ENCODE measurements at places on chromosomes 12 and 14.

GRCh38 chr14:23299211-23299957, 3.3 kb downstream of the PPP1R3E start:
- DNase-seq = no peak

- no peak for DNase-seq
Observed at GRCh38 chr12:54384591-54385041, at the start of gene ZNF385A. Gene ZNF385A (minus strand): TSS chr12:54384733. CDS start chr12:54384514, 219 bp downstream.

DNA sequence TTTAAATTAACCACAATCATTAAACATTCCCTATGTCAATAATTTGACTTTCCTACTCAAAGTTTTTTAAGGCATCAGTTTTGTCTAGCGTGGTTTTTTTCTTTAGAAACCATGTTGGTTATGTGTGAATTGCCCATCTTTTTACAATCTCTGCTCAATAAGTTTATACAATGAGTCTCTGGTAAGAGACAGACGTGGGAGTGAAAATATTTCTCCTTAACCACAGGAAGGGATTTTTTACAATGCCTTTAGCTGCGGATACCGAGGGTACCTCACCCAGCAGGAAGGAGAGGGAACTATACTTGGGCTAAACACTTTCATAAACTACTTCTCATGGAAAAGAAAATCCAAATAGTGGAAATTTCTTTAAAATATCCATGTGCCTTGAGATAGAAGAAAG, 191.4 kb upstream of the BCL2L14 start:
- DNase-seq = no peak

GRCh38 chr14:53871951-53872350, 84.7 kb downstream of the BMP4 start:
- no peak for DNase-seq

GRCh38 chr14:77306416-77306815, 14.3 kb downstream of the POMT2 start:
- DNase-seq = no peak

DNA sequence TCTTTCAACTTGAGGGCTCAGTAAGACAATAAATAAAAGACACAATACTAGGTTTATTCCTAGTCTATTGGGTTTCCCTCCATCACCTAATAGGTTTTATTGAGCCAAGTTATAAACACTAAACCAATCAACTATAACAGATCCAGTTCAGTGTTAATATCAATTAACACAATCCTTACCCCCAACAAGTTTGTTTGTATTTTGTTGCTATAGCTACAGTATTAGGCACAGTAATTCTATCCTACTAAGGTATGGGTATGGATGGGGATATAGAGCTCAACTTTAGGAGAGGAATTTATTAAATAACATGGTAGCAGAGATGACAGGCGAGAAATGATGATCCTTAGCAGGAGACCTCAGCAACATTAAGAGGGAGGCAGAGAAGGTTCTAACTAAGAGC, 13.3 kb downstream of the PPP4R3A start:
- DNase-seq = no peak

DNA sequence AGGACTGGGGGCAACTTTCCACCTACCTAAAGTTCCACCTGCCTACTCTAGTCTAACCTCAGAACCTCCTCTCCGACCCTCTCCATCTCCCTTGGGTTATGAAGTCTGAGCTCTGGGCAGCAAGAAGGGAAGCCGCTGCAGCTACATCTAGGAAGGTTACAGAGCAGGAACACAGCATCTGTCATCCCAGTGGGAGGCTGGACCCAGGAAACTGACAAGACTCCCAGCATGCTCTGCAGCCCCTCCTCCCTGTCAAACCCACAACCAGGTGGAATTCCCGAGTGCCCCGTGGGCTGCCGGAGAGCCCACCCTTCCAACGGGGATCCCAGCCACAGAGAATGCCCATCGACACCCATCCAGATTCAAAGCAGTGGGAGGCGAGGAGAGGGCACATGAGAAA, 2.1 kb downstream of the TESC start:
- DNase-seq = no peak

Measured in 8988T (cell line).